ENCODE measurements at places on chromosomes 3 and 15. TPM values are rescaled to one million over a fixed set of nuclear protein-coding genes. Genes with fewer than 3 reads are reported as not detected.

Gene SLC15A2
- 0.49 TPM for total RNA-seq

Gene PDZRN3
- 75.9 TPM for total RNA-seq

Gene RASGRP1
- total RNA-seq = 8.8 TPM

Gene RTP1
- total RNA-seq = not detected

Gene OR5K2
- not detected for total RNA-seq

Gene RAB11A
- 151 TPM for total RNA-seq

Gene KBTBD13
- total RNA-seq = not detected

Gene PLSCR4
- 50.3 TPM for total RNA-seq

Data from vagina (tissue), 2 donors.